NAMALWA (cell line): ENCODE measurements at places on chromosomes 1 and 21.

DNA sequence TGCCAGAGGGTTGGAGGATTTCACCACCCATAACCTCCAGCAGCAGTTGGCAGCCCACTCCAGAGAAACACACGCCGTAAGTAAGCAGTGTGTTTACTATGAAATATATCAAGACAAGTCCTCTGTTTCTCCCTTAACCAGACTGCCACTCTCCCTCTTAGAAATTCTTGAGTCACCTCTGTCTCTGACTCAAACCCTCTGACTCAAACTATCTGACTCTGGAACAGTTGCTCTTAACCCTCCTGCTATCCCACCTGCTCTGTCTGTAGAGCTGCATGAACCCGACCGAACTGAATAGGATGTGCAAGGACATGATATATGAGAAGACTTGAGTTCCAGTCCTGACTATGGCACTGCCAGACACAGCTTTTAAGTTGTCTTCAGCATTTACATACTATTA is 14.1 kb downstream of the INPP5B start:
- no peak for DNase-seq

DNA sequence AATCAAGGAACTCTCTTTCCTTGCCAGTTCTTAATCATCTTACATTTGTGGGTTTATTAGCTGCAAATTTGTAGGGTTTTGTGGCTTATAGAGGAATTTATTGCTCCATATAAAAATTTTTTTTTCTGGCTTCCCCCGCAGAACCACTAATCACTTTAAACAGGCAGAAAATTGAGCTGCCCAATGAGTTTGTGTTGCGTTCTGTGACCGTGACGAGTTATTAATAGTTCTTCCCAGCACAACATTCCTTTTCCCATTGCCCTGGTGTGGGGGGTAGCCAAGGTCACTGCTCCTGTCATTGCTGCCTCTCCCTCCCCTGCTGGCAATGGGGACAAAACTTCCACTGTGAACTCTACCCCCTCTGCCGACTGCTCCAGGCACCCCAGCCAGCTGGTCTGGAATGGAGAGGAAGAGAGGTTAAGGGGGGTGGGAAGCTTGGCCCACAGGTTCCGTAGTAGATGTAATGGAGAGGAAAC is 55.1 kb downstream of the UBE2T start:
- no peak for DNase-seq

DNA sequence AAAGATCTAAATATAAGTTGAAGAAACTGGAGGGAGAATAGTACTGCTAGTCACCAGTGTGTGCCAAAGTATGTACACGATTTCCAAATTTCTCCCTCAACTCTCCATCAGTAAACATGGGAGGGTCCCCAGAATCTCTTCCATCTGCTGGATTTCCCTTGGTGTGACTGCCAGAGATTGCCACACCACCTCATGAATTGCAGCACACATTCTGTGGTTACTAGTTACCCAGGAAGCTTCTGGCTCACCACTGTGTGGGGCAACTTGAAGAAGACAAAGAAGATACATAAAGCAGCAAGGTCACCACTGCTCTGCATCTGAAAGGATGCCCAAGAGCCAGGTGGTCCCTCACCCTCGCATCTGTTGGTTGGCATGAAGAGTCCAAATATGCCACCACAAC is 191.7 kb upstream of the ESRRG start:
- no peak for DNase-seq

- DNase-seq = no peak
These were observed 50.5 kb upstream of the PPP2R5A start for GRCh38 chr1:212234431-212235395.

GRCh38 chr1:89911191-89911991 is 83.5 kb upstream of the ZNF326 start:
- DNase-seq = no peak

GRCh38 chr1:33429856-33430691 is 821 bp downstream of the PHC2 start:
- DNase-seq = no peak

DNA sequence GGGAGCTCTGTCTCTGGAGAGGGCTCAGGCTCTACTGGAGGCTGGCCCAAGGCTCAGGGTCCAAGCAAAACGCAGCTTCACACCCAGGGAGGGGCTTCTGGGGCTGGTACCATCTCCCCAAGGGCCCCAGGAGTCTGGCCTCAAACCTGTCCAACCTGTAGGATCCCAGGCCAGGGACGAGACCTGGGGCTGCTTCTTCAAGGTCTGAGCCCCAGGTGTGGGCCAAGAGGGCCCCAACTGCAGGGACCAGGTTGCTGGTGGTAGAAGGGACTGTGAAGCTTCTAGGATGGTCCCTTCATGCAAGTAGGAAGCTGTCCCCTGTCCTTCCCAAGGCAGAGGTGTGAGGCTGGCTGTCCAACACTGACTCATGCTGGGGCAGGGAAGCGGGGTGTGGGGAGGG is 7.8 kb upstream of the MMEL1 start:
- no peak for DNase-seq

GRCh38 chr1:233373226-233373625 is 45.7 kb downstream of the MAP3K21 start:
- DNase-seq = no peak

DNA sequence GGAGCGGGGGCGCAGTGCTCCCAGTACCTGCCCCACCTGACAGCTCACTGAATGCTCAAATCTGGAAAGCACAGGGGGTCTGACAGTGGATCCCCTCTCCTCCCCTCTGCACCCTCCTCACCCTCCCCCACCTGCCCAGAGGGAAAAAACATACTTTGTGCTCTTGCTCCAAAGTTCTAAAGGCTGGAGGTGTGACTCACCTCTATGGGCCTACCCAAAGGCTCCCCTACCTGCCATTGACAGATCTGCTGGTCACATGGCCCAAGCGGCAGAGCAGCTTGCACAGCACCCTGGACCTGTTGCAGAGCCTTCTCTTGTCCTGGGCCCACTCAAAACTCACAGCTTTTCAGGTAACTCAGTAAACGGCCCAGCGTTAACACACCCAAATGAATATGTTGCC is 55.7 kb downstream of the ADSS2 start:
- no peak for DNase-seq

DNA sequence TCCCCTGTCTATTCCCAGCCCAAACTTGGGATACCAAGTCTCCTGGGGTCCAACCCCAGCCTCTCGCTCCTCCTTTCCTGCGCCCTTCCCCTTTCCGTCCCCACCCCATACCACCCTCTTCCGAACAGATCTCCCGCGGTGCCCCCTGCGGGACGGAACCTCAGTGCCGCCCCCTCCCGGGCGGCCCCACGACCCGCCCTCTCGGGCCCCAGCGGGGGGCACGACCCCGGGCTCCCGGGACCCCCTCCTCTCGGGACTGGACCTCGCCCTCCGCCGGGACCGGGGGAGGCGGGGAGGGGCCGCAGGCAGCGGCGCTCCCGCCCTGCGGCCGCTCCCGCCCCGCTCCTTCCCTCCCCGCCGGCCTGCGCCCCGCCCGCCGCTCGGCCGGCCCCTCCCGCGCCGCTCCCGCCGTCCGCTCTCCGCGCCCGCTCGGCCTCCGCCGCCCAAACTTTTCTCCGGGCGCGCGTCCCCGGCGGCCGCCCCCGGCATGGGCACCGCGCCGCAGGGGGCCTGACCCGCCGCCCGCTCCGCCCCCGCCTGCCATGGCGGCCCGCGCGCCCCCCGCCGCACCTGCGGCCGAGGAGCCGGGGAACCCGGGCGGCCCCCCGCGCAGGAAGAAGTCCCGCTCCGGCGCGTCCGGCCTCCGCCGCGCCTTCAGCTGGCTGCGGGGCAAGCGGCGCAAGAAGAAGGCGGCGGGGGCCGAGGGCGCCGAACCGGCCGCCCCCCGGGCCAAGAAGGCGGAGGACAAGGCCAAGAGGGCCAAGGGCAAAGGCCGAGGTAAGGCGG is 39.0 kb upstream of the SYNC start:
- DNase-seq = no peak

DNA sequence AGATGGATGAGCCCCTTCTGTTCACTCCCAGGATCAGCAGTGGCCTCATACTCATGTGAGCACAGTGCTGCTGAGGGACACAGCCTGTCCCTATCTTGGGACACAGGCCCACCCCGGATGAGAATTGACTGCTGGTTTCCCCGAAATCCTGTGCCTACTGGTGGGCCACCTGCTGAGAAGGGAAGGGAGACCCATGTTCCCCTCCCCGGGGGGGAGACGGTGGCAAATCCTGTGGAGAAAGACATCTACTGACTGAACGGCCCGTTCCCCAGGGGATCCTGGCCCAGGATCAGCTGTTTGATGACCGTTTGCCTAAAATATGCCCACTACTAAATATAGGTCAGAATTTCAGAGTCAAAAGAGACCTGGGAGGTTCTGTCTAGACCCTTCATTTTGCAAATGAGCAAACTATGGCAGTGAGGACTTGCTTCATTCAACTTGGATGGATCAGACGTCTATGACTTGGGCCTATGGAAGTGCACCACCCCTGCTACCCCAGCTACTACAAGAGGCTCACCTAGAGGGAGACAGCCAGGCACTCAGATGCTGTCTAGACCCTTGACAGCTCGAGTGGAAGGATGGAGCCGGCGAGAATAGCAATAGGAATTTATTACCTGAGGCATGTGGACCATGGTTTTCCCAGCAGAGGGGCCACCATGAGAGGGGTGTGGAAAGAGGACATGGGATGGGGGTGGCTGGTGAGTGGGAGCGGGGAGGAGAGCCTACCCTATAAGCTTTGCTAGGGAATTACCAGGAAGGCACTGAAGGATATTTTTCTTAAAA is 15.6 kb upstream of the THEMIS2 start:
- no peak for DNase-seq

DNA sequence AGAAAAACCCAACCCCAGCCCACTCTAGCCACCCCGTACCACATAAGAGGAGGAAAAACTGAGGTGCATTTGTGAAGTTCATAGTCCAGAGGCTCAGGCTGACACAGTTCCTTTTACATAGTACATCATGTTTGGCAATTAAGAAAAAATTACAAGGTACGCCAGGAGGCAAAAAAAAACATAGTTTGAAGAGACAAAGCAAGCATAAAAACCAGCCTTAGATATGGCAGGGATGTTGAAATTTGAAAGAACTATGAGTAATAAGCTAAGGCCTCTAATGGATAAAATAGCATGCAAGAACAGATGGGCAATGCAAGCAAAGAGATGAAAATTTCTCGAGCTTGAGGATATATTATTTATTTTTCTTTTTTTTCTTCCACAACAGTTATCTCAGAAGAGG is 31.9 kb downstream of the MIXL1 start:
- no peak for DNase-seq

GRCh38 chr1:225827076-225827475 is 17.2 kb downstream of the EPHX1 start:
- no peak for DNase-seq

DNA sequence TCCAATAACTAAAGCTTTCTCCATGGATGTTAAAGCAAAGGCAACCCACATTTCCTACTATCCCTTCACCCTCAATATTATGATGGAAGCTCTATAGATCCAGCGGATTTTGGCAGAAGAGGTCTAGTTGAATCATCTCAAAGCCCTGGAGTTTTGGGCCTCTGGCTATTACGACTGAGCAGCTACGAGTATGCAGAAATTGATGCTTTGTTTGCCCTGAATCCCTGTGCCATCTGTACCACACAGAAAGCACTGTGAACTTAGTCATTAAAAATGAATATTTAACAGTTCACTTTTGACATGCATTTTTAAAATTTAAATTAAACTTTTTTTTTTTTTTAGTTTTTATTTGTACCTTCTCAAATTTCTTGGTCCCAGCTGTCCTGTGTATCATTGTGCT is 705.4 kb upstream of the PTBP2 start:
- DNase-seq = no peak

DNA sequence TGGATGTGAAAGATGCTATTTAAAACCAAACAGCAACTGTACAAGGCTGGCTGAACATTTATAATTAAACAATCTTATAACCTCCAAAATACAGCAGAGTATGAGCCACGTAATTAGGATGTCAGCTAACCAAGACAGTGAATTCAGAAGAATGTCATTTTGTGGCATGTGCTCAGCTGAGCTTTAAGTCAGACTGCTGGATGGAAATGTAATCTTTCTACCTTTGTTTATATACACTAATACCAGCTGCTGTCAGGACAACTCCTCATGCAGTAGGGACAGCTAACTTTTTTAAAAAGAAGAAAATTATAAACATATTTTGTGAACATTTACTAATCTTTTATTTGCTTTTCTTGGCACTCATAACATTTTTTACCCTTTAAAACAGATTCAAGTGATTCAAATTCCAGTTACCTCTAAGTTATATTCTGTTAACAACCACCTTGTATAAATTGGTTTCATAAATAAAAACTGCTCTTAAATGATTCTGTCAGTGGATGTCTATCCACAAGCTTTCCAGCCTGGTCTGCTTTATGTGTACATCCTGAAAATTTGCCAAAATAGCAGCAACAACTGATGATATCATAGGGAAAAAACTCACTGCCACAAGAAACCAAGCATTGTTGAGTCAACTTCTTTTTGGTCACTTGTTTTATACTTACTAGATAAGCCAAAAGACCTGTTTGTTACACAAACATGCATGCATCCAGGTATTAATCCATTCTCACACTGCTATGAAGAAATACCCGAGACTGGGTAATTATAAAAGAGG is 36.1 kb downstream of the DPH5 start:
- no peak for DNase-seq

DNA sequence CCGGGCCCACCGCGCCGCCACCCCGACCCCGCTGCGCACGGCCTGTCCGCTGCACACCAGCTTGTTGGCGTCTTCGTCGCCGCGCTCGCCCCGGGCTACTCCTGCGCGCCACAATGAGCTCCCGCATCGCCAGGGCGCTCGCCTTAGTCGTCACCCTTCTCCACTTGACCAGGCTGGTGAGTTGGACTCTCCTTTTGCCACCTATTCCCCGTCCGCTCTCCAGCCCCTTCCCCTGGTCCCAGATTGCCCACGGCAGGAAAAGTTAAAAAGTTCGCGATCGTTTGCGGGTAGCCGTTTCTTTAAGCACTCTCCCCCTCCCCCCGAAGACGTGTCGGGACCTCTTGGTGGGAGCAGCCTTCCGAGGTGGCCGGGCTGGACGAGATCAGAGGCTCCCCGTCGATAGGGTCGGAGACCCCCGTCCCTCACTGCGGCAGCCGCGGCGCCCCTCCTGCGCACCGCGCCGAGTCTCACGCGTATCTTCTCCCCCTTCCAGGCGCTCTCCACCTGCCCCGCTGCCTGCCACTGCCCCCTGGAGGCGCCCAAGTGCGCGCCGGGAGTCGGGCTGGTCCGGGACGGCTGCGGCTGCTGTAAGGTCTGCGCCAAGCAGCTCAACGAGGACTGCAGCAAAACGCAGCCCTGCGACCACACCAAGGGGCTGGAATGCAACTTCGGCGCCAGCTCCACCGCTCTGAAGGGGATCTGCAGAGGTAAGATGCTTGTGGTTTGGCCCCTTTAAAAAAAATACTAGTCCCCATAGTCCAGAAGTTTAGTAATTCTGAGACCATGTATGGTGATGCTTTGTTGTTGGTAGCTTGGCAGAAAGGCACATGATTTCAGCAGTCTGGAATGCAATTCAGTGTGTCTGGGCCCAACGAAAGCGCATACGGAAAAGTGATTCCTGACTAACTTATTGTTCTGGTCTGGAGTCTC is 576 bp downstream of the CCN1 start:
- DNase-seq = no peak
